ENCODE measurements at places on chromosomes 2 and 18.

- H3K27me3 ChIP-seq, result no peaks in the 10 kb centered on the region
- no peaks in the 10 kb centered on the region for H3K4me1 ChIP-seq
- H3K27ac ChIP-seq, result no peak overlapping the region
- H3K36me3 ChIP-seq, result no peaks in the 10 kb centered on the region
- DNase-seq, result no peak
These were observed 421.9 kb downstream of the THSD7B start for GRCh38 chr2:137187216-137187615.

DNA sequence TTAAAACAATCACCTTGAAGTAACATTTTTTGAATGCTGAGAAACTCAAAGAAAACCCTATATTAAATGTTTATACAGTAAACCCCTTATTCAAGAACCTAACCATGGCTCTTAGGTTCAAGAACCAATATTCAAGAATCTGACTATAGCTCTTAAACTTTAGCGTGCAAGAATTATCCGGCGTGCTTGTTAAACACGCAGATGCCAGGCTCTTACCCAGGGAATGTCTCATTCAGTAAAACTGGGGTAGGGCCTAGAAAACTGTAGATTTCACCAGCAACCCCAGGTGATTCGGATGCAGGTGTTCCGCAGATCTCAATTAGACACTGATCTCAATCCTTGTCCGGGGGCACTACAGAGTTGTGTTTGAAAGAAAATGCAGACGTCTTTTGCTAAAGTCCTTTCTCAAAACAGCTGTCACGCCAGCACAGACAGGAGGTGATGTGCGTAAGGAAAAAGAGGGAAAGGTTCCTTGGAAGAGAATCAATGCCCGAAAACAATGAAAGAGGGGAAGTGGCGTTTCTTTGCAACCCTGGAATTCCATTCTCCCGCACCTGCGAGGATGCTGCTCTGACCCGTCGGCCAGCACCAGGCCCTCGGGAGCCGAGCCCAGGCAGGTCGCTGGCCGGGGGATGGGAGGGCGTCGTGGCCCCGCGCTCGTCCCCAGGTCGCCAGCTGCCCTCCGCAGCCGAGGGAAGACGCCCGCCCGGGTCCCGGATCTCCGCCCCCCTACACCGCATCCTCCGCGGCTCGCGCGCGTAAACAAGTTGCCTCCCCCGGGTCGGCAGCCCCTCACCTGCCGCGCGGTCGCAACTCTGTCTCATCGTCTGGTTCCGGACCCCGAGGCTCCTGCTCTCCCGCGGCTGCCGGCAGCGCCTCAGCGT lies 851 bp downstream of the EIF2AK3 start:
- H3K4me1 ChIP-seq, result peaks cover 28% of the 10 kb centered on the region
- no peaks in the 10 kb centered on the region for H3K27me3 ChIP-seq
- H3K36me3 ChIP-seq, result peaks cover 8% of the 10 kb centered on the region
- H3K27ac ChIP-seq, result peak overlapping the region; percentile 87

DNA sequence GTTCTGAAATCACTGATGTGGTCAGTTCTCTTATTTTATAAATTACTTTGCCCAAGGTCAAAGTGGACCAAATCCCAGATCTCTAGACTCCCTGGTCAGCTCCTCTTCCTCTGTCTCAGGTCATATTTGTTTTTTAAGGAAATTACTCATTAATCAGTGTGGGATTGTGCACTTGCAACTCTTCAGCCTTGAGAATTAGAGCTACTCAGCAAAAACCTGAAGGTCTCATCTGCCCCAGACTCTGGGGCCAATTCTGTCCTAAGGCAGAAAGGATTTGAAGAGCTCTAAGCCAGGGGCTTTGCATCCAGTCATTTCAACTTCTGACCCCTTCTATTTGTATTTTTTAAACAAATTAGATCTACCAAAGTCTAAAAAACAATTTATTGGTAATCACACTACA lies 17.7 kb upstream of the DCC start:
- no peaks in the 10 kb centered on the region for H3K4me1 ChIP-seq
- H3K36me3 ChIP-seq, result no peaks in the 10 kb centered on the region
- no peak for DNase-seq
- H3K4me3 ChIP-seq, result no peak overlapping the region
- no peak overlapping the region for H3K27ac ChIP-seq
- H3K27me3 ChIP-seq, result no peaks in the 10 kb centered on the region

DNA sequence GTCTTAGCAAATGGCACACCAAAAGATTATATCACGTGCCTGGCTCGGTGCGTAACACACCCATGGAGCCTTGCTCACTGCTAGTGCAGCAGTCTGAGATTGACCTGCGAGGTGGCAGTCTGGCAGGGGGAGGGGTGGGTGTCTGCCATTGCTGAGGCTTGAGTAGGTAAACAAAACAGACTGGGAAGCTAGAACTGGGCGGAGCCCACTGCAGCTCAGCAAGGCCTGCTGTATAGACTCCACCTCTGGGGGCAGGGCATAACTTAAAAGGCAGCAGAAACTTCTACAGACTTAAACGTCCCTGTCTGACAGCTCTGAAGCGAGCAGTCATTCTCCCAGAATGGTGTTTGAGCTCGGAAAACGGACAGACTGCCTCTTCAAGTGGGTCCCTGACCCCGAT lies 55.9 kb upstream of the FSHR start:
- H3K4me1 ChIP-seq, result no peaks in the 10 kb centered on the region
- DNase-seq, result no peak
- H3K27me3 ChIP-seq, result no peaks in the 10 kb centered on the region
- H3K36me3 ChIP-seq, result no peaks in the 10 kb centered on the region

- H3K36me3 ChIP-seq, result no peaks in the 10 kb centered on the region
- DNase-seq, result no peak
- H3K4me3 ChIP-seq, result no peak overlapping the region
These were observed 171.8 kb upstream of the SPRED2 start for GRCh38 chr2:65604246-65604645.

GRCh38 chr2:43114210-43114609 lies 112.2 kb downstream of the ZFP36L2 start:
- H3K4me3 ChIP-seq, result no peak overlapping the region
- peaks cover 16% of the 10 kb centered on the region for H3K36me3 ChIP-seq
- no peak overlapping the region for H3K27ac ChIP-seq
- H3K4me1 ChIP-seq, result no peaks in the 10 kb centered on the region
- no peaks in the 10 kb centered on the region for H3K27me3 ChIP-seq

DNA sequence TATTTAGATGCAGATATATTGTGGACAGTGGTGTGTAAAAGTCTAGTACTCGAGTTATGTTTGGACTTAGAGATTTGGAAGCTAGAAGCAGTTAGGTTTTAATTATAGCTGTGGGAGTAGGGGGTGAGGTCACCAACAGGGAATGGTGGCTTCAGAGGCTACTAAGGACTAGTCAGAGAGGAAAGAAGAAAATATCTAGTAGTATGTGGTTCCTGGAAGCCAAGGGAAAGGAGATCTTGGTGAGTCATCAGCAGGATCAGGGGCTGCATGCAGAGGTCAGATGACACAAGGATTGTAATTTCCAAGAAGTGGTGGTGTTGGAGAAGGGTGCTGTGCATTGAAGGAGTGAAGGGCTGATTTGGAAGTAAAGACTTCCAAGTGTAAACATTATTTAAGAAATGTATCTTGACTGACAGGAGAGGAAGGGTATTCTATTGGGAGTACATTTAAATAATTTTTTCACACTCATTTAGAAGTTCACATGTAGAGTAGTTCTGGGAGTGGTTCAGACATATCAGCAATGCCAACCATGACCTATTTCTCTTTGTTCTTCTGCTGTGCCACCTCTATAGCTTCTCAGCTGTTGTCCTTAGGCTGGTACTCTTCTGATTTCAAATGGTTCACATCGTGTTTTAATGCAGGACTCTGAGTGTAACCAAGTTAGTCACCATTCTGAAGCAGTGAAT lies 59.1 kb downstream of the ACSL3 start:
- H3K4me1 ChIP-seq, result peaks cover 2% of the 10 kb centered on the region
- H3K27me3 ChIP-seq, result no peaks in the 10 kb centered on the region
- H3K27ac ChIP-seq, result peak overlapping the region; percentile 2
- H3K4me3 ChIP-seq, result no peak overlapping the region
- peaks cover 41% of the 10 kb centered on the region for H3K36me3 ChIP-seq
- DNase-seq, result no peak

DNA sequence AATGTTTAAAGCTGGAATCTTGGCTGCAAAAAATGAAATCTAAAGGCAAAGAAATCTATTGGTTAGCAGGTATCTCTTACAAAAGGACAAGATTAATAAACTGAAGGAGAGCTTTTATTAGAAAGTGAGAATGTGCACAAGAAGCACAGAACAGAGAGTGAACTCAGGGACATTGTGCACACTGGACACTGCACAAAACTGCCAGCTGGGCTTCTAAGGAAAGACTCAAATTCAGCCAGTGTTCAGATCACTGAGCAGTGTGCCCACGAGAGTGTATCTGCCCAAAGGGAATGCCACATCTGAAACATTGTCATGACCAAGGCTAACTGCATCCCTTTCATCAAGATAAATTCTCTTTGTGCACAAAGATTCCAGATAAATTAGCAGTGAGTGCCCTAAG lies 129.7 kb upstream of the KCNH7 start:
- no peaks in the 10 kb centered on the region for H3K4me1 ChIP-seq
- no peaks in the 10 kb centered on the region for H3K36me3 ChIP-seq
- no peak for DNase-seq
- H3K4me3 ChIP-seq, result no peak overlapping the region
- no peaks in the 10 kb centered on the region for H3K27me3 ChIP-seq

GRCh38 chr2:98663511-98664090 lies 55.2 kb downstream of the UNC50 start:
- H3K4me1 ChIP-seq, result peaks cover 64% of the 10 kb centered on the region
- H3K36me3 ChIP-seq, result peaks cover 63% of the 10 kb centered on the region
- H3K27ac ChIP-seq, result peak overlapping the region; percentile 99
- peak overlapping the region; percentile 83 for H3K4me3 ChIP-seq
- DNase-seq, result peak; percentile 30
- no peaks in the 10 kb centered on the region for H3K27me3 ChIP-seq

- H3K27ac ChIP-seq, result no peak within 1 kb of the TSS
- peaks cover 44% of the 10 kb centered on the region for H3K27me3 ChIP-seq
- DNase-seq, result no peak
- H3K36me3 ChIP-seq, result no peaks in the 10 kb centered on the region
These were observed at the start of gene ZNF804A for GRCh38 chr2:184598316-184599053. ZNF804A (plus strand) TSS chr2:184598529; CDS start chr2:184598960, 431 bp downstream.

- no peaks in the 10 kb centered on the region for H3K4me1 ChIP-seq
- no peaks in the 10 kb centered on the region for H3K36me3 ChIP-seq
- no peak overlapping the region for H3K4me3 ChIP-seq
- peaks cover 14% of the 10 kb centered on the region for H3K27me3 ChIP-seq
- DNase-seq, result no peak
These were observed 68.7 kb upstream of the SPRED2 start for GRCh38 chr2:65501074-65501473.

DNA sequence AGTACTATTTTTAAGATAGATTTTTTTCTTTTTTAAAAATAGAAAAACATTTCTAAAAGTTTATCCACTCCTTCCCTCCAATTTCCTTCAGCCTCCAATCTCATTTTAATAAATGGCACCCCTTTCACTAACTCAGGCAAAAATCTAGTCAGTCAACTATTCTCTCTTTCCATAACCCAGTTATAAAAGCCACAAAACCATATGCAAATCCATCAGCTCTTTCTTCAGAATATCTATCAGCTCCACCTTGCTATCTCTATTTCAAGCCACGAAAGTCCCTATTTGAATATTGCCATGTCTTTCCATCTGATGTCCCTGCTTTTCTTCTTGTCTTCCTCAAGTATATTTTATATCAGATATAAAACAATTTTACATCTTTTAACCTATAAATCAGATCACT lies 397.1 kb downstream of the ERBB4 start:
- no peak overlapping the region for H3K27ac ChIP-seq
- H3K27me3 ChIP-seq, result no peaks in the 10 kb centered on the region
- no peaks in the 10 kb centered on the region for H3K36me3 ChIP-seq
- no peak for DNase-seq
- H3K4me1 ChIP-seq, result no peaks in the 10 kb centered on the region
- H3K4me3 ChIP-seq, result no peak overlapping the region

DNA sequence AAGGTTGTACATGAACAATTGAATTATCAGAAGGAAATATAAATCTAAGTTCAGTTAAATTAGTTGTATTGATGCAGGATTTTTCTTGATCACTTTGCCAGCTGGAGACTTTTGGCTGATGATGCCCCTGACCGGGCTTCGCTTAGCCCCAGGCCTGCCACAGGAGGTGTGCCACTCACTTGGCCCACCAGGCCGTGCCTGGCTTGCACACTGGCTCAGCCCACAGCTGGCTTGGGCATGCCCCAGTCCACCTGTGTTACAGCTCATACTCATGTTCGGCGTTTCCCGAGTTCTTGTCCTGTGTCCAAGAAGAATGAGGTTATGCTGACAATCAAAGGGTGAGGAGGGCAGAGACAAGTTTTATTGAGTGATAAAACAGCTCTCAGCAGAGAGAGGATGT lies 773.9 kb upstream of the FANCL start:
- no peak overlapping the region for H3K4me3 ChIP-seq
- H3K36me3 ChIP-seq, result no peaks in the 10 kb centered on the region
- H3K27me3 ChIP-seq, result no peaks in the 10 kb centered on the region
- no peak overlapping the region for H3K27ac ChIP-seq

- H3K4me3 ChIP-seq, result no peak overlapping the region
- DNase-seq, result no peak
- H3K36me3 ChIP-seq, result no peaks in the 10 kb centered on the region
- H3K4me1 ChIP-seq, result no peaks in the 10 kb centered on the region
- no peak overlapping the region for H3K27ac ChIP-seq
These were observed 45.9 kb downstream of the SCN7A start for GRCh38 chr2:166448106-166448505.

GRCh38 chr18:11654736-11655605 lies 34.1 kb upstream of the GNAL start:
- no peak overlapping the region for H3K4me3 ChIP-seq
- no peaks in the 10 kb centered on the region for H3K36me3 ChIP-seq
- DNase-seq, result peak; percentile 22
- H3K27me3 ChIP-seq, result peaks cover 25% of the 10 kb centered on the region
- H3K27ac ChIP-seq, result no peak overlapping the region

DNA sequence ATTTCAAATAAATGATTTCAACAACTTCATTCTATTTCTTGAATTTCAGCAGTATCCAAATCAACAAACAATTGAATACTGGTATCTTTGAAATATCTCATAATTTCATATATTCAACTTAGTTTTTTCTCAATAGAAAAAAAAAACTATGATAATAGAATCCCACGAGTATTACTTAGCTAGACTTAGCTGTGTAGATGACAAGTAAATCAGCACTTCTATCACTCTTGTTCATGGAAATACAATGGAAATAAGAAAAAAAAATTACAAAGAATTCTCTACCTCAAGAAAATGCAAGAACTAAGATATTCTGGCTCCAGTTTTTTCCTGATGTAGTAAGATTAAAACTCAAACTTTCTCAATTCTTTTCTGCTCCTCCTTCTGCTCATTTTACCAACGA lies 256.2 kb upstream of the KYNU start:
- no peaks in the 10 kb centered on the region for H3K4me1 ChIP-seq
- DNase-seq, result no peak
- no peak overlapping the region for H3K27ac ChIP-seq
- H3K4me3 ChIP-seq, result no peak overlapping the region
